ENCODE measurements at places on chromosomes 2 and 18.
A peak's percentile ranks its signal among the peaks of the same experiment; 100 is the strongest.

DNA sequence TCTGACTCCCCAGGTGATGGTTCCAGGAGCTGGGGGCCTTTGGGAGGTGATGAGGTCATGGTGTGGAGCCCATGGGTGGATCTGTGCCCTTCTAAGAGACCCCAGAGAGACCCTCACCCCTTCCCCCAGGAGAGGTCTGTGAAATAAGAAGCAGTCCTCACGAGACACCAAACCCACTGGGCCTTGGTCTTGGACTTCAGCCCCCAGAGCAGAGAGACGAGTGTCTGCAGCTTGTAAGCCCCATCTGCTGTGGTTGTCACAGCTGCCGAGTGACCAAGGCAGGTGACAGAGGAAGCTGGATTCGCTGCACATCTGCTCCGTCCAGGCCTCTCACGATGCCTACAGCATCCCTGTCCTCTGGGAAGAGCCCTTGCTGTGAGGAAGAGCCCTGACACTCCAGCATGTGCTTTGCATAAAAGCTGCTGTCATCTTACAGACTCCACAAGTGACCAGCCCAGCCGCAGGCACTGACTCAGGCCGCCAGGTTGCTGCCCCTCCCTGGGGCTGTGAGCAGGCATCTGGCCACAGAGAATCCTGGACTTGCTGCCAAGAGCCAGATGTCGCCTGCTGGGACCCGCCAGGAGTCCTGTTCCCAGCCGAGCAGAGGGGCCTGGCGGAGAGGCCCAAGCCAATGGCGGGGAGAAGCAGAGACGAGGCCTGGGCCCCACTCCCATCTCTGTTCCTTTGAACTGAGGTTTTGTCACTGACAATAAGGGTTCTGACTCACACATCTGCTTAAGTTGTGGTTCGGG lies 150.8 kb downstream of the PXDN start:
- DNase-seq: peak; percentile 76

DNA sequence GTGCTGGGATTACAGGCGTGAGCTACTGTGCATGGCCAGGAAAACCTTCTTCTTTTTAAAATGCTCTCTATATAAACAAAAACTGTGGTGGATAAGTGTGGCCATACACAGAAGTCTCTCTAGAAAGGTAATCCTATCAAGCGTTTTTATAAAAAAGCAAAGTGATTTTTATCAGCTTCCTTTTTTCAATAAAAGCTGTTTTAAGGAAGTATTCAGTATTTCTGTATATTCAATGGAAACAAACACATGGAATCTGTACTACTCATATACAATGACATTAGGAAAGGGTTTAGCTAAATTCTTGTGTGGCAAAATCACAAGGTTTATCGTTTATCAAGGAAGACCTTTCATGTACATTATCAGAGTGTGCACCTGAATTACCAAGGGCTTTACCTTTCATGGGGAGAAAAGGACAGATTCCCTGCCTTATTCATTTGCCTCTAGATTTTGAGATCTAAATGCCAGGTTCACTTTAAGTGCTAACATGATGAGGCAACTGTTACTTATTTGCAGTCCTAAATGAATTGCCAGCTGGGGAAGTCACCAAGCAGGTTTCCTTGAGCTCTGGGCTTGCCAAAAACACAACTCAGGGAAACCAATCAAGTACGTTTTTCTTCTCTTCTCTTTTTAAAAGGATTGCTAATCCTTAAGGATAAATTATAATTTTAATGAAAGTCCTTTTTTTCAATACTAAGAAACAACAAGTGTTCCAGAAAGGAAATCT lies 70.8 kb downstream of the RTN4 start:
- DNase-seq: peak; percentile 57

DNA sequence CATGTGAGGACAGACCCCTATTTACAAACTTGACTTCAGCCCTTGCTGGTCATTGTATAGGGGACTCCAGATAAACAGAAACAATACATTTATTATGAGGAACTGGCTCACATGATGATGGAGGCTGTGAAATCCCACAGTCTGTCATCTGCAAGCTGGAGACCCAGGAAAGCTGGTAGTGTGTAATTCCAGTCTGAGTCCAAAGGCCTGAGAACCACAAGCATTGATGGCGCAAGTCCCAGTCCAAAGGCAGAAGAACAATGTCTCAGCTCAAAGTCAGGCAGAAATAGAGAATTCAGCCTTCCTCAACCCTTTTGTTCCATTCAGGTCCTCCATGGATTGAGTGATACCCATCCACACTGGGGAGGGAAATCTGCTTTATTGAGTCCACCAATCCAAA lies 28.1 kb upstream of the SPP2 start:
- DNase-seq: no peak

- DNase-seq: no peak
Measured at GRCh38 chr2:151861174-151861573, 33.0 kb upstream of the ARL5A start.

- DNase-seq: no peak
Measured at GRCh38 chr2:64145119-64145518, 899 bp upstream of the PELI1 start.

DNA sequence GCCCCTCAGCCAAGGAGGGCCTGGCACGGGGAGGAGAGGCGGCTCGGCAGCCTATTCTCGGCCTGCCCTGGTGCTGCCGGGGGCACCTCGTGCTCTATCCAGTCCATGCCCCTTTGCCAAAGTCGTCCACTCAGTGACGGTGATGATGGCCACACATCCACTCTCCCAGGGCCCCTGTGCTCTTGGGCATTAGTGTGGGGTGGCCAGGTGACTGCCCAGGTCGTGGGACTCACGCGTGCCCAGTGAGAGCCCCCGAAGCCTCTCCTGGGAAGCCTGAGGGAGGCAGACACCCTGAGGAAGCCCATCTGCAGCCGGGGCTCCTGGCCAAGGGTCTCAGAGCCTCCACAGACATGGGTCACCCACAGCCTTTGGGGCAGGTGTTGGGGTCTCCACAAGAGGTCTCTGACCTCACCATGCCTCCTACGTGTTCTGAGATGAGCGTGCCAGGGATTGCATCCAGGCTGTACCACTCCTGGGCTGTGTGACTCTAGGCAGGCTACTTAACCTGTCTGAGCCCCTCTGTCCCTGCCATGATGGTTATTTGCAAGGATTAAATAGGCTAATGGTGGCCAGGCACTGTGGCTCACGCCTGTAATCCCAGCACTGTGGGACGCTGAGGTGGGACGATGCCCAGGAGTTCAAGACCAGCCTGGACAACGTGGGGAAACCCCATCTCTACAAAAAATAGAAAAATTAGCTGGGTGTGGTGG lies 12.9 kb downstream of the RAMP1 start:
- DNase-seq: no peak

DNA sequence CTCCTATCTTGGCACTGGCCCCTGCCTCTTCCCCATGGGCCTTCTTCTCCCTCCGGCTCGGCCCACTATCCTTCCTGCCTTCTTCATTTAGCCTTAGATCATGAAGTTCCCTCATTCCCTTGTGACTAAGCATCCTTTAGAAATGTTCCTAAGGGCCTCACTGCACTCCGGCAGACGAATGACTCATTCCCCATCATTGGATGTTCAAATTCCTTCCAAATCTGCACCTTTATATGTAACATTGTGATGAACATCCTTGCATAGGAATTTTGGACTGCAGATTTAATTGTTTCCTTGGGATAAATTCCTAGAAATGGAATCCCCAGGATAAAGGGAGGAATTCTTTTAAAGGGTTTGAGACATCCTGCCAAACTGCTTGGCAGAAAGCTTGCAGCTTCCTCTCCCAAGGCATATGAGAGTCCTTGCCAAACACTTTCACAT lies 19.0 kb downstream of the CRACDL start:
- DNase-seq: peak; percentile 90

DNA sequence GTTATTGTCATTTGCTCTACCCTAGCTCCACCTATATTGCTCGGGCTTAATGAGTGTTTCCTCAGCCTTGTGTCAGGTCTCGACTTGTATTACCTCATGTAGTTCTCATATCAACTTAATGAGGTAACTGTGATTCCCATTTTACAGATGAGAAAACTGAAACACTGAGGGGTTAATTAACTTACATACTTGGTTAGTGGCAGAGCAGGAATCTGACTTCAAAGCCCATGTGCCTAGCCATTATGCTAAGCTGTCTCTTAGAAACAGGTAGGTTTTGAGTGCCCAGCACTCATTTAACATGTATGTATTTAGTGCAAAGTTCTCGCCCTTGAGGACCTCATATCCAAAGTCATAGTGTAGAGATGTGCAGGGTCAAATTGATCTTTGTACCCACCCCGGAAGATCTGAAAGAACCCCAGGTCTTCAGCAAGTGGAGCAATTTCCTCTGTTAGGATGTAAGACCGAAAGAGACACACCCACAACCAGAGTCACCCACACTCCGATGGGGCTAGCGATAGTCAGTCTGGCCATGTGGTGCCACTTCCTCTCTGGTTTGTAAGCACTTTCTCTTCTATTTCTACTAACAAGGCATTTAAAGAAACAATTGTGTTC lies 121.0 kb upstream of the SLC39A10 start:
- DNase-seq: no peak

GRCh38 chr2:172097557-172098131 lies 5.1 kb downstream of the DLX2 start:
- DNase-seq: no peak

- DNase-seq: peak; percentile 70
Measured at GRCh38 chr2:222358876-222359275, 60.1 kb upstream of the PAX3 start.

DNA sequence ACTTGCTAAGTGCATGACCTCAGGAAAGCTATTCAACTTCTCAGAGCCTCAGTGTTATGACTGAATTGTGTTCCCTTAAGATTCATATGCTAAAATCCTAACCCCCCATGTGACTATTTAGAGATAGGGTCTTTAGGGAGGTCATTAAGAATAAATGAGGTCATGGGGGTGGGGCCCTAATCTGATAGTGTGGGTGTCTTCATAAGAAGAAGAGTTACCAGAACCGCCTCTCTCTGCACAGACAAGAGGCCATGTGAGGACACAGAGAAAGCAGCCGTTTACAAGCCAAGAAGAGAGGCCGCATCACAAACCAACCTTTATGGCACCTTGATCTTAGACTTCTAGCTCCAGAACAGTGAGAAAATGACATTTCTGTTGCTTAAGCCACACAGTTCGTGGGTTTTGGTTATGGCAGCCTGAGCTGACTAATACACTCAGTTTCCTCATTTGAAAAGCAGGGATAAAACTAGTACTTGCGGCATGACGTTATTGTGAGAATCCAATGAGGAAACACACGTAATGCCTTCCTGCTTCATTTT lies 9.9 kb downstream of the SH2D6 start:
- peak; percentile 33 for DNase-seq

GRCh38 chr18:686339-687111 lies 25.9 kb downstream of the ENOSF1 start:
- DNase-seq: no peak

DNA sequence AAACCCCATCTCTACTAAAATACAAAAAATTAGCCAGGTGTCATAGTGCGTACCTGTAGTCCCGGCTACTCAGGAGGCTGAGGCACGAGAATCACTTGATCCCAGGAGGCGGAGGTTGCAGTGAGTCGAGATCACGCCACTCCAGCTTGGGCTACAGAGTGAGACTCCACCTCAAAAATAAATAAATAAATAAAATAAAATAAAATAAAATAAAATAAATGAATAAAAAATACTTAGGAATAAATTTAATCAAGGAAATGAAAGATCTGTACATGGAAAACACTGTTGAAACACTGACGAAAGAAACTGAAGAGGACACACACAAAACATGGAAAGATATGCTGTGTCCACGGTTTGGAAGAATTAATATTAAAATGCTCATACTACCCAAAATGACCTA lies 56.5 kb upstream of the ASPRV1 start:
- DNase-seq: no peak

GRCh38 chr18:49608366-49609255 lies 46.8 kb downstream of the LIPG start:
- DNase-seq: no peak

- DNase-seq: no peak
Measured at GRCh38 chr2:200435379-200435778, 74.5 kb downstream of the KCTD18 start.

- no peak for DNase-seq
Measured at GRCh38 chr2:127305990-127306585, 12.1 kb upstream of the ERCC3 start.

GRCh38 chr2:101440127-101440738 lies 34.7 kb downstream of the RFX8 start:
- no peak for DNase-seq

DNA sequence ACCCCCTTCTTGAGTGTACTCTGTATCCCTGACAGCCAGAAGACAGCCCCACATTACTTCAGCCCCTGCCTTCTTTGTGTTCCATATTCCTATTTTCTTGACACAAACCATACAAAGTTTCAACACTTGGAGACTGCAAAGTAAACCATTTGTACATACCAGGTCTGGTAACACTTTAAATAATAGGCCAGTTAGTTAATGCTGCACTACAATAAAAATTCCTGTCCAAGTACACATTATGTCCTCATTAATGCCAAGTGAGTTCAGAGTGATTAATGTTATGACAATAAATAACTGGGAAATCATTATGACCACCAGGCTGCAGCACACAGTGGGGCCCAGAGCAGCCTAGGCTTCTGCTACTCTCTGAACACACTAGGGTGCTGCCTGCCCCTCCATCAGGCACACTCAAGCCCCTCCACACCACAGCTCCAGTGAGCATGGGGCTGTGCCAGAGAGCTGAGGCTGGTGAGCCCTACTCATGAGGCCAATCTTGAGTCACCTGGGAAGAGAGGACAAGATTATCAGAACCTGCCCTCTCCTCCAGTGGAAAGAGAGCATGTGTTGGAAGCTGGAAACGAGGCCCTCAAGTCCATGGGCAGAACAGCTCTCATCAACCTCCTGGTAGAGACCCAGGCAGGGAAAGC lies 138.7 kb downstream of the TTC32 start:
- DNase-seq: peak; percentile 89

DNA sequence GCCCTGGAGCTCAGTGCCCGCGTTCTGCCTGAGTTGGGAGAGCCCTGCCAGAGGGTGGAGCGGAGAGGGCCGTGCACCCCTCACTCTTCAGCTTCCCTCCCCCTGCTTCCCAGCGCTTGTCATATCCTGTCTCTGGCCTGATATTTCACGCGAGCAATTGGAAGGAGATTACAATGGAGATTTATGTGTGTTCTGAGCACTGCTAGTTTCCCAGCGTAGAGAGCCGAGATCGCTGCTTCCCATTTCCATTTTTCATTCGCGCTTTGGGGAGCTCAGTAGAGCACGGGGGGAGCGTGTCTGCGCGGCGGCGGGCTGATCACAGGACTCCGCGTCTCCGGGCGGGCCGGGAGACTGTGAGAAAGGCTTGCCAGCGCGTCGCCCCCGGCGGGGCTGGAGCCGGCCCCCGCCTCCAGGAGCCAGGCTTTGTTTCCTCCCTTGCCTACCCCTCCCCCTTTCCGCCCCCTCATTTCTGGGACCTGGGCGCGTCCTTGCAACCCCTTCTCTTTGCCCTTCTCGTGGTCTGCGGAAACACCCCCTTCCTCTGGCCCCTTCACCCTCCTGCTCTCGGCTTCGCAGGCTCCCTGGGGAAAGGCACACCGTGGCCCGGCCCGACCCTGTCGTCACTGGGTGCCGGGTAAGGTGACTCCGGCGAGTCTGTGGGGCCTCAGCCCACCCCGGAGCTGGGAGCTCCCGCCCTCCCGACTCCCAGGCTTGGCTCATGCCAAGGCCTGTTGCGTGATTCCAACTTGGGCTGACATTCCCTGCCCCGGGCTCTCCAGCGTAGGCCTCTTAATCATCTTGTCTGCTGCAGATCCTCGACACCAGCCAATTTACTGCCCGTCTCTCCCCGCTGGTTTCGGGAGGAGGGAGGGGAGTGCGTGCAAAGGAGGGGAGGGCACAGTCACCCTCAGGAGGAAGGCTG lies 5.8 kb downstream of the DLX2 start:
- DNase-seq: peak; percentile 46

- no peak for DNase-seq
Measured at GRCh38 chr18:66510357-66511045, 93.4 kb downstream of the CDH19 start.
